Diencephalon (tissue), 1 donor: ENCODE measurements at places on chromosomes 6 and 20. TPM values are rescaled to one million over a fixed set of nuclear protein-coding genes. Genes with fewer than 3 reads are reported as not detected.

Gene AVP
- 51.9 TPM for total RNA-seq

Gene ARMH2
- total RNA-seq, result not detected

Gene LST1
- 6.0 TPM for total RNA-seq

Gene CCR6
- not detected for total RNA-seq

Gene DNAH8
- under 0.01 TPM for total RNA-seq

Gene CDSN
- not detected for total RNA-seq

Gene RIMS4
- 48.2 TPM for total RNA-seq

Gene BPIFB2
- total RNA-seq, result not detected

Gene DDX27
- 22.8 TPM for total RNA-seq

Gene PDYN
- total RNA-seq, result 35.5 TPM

Gene ENPP5
- 13.6 TPM for total RNA-seq

Gene F13A1
- 10.4 TPM for total RNA-seq

Gene TMEM74B
- 16.1 TPM for total RNA-seq

Gene AK9
- 54.7 TPM for total RNA-seq
